ENCODE measurements at places on chromosomes 16 and 17.

DNA sequence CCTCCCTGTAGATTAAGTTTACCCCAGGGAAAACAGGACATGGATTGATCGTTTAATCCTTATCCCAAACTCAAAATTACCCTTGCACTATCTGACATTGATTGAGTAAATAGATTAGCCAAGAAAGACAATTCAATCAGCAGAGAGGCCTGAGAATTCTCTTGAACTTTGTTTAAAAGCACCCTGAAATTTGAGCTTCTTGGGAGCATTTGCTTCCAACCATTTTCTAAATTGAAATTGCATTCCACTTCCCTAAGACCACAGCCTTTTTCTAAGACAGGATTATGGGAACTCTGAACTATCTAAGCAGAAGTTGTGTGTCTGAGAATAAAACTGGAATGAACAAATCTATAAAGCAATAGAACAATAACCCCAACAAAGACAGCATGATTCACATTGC, 76.6 kb upstream of the TNRC6A start:
- no peak for DNase-seq

- no peak for DNase-seq
These were observed 15.2 kb downstream of the ARHGAP23 start for GRCh38 chr17:38443356-38444031.

DNA sequence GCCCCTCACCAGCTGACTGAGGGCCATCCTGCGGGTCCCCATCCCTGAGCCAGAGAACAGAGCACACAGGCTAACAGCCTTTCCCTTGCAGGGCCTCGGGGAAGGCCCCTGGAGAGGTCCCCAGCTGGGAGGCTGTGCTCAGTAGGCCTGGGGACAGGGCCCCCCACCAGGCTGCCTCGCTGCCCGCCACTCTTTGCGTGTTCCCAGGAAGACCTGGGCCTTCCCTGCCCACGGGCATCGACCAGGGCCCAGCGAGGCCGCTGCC, 785 bp downstream of the HID1 start:
- DNase-seq = no peak

- no peak for DNase-seq
These were observed 456 bp downstream of the SMURF2 start for GRCh38 chr17:64661726-64661975.

- no peak for DNase-seq
These were observed 128.7 kb downstream of the CHD9 start for GRCh38 chr16:53183442-53183841.

DNA sequence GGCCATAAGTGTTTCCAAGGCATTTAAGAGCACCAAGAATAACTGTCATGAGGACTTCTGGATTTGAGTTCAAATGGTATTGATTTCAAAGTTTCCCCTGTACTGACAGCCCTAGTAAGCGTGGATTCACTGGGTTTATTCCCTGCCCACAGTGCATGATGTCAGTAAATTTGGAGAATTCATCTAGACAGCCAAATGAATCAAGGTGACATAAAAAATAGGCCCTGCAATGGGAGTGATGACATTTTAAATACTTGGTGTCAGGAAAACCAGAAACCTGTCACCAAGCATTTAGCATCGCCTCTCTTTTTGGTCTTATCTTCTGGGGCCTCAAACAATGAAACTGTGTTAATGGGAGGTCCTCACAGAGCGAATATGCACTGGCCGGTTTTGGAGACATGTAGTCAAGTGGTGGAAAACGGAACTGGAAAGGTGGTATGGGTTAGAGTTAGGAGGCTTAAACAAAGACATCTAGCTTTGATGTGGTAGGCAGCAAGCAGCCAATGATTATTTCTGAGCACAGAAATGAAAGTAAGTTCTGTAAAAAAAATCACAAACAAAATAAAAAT, 29.1 kb downstream of the COG4 start:
- no peak for DNase-seq
